Central memory CD4-positive, alpha-beta T cell (primary cell): ENCODE measurements at places on chromosomes 4 and X.

DNA sequence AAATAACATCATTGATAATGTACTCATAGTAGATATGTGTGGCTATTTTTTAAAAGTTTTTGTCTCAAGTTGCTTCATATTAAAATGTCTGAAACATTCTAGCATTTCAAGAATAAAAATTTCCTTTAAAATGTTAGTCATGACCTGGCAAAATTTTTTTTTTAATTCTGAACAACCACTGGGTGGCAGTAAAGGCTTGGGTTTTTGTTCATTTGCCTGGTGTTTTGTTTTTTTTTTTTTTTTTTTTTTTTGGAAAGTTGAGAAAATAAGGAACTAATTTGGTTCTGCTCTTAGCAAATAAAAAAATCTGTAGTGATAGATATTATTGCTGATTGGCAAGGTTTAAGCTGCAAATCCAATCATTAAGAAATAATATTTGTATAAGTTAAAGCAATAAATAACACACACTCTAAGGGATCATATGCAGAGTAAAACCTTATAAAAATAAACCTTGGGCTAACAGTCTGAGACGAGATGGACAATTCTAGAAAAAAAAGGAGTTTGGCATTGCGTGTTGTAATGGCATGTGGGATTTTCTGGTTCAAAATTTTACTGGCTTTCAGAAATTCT lies 81.4 kb downstream of the CEP44 start:
- DNase-seq, result peak; percentile 7

GRCh38 chrX:16711219-16711811 lies 1.2 kb downstream of the CTPS2 start:
- no peak for DNase-seq

DNA sequence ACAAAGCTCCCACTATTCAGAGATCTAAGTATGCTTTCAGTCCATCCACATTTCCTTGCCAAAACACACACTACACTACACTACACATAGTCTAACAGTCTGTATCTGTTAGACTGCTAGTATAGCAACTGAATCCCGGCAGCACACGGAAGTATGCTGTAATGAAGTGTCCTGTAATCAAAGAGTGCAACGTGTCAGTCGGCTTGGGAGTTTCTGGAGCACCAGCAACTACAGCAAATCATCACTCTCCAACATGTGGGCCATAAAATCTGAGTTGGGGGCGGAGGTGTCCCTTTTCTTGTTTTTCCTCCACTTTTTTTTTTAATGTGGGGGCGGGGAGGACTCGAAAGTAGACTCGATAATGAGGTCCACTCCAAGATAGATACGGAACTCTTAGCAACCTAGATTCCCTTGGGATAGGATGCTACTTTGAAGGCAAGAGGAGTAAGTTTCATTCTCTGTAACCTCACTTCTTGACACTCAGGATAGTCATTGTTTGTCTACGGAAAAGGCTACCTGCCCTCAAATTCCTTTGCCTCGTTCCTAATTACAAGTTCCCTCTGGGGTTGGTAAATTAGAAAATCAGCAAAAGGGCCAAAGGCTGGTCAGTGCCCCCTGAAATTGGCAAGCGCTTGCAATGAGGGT lies 722 bp downstream of the SLC10A7 start:
- peak; percentile 22 for DNase-seq

DNA sequence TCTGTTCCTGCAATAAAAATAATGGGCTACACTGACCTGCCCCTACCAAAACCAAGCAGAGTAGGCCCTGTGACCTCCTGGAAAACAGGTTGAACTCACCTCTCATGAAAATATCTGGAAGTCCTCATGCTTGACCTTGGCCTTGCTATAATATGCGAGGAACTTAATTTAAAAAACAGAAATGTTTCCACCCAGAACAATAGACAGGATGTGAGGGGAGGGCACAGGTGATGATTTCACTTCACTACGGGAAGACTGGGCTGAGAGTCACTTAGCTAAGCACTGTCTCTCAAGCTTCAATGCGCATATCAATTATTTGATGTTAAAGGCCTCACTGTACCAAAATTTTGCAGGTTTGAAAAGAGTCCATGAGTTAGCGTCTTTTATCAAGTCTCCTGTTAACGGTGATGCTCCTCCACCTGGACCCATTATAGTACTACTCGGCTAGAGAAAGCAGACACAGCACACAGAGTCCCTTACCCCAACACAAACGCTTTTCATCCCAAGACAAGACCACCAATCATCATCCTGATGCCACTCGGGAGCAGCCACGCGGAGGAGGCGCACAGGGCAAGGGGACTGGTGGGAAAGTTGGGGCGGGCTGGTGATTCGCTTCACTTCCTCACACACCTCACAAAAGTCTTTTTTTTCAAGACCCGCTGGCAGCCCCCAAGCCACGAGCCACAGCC lies 25.9 kb downstream of the ZNF721 start:
- DNase-seq, result no peak

DNA sequence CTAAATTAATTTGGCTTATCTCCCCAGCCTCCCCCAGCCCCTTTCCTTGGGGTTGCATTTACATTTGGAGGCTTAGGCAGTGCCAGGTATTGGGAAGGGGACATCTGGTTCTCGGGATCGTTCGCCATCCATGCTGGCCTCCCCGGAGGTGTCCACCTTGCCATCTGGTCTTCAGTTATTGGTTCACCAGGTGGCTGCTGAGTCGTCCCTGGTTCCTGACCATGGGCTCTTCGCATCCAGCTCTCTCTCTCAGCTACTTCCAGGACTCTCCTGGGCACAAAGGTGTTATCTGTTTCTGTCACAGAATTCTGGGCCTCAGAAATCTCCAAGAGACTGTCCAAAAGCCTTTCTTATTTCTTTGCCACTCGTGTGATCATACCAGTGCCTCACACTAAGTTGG lies 75.4 kb upstream of the SCOC start:
- no peak for DNase-seq

GRCh38 chr4:99825272-99825671 lies 8.6 kb downstream of the DAPP1 start:
- no peak for DNase-seq

- no peak for DNase-seq
These were observed 210.6 kb downstream of the LDB2 start for GRCh38 chr4:16687845-16688244.

- DNase-seq, result no peak
These were observed 122.3 kb upstream of the TMEM164 start for GRCh38 chrX:109880629-109881028.

DNA sequence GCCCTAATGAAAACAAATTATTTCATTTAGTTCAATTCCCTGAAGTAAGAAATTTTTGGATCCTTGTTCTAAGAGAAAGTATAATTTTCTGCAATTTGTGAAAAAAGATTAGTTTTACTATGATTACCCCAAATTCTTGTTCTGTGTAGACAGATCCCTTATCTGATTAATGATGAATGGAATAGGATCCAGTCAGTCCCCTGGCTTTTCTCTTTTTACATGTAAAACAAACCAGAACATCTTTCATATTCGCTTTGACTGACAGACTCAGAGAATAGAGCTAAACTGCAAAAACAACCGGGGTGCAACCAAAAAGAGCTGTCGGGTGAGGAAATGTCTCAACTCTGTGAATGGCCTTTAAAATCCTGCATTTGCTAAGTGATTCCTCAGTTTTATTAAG lies 93.4 kb upstream of the VEGFC start:
- DNase-seq, result no peak

DNA sequence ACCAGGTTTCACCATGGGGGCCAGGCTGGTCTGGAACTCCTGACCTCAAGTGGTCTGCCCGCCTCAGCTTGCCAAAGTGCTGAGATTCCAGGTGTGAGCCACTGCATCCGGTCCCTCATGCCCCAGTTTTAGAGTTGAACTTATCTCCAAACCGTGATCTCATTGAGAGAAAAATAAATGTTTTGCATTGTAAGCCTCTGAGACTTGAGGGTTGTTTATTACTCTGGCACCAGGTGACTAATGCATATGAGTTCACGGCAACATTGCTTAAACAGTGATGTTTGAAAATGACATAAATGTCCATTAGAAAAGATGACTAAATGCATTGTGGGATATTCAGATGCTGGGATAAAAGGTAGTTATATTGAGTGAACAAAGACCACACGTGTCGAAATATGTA lies 22.9 kb upstream of the FAT1 start:
- DNase-seq, result no peak

- DNase-seq, result no peak
These were observed 65.3 kb upstream of the MYOZ2 start for GRCh38 chr4:119070301-119070700.

DNA sequence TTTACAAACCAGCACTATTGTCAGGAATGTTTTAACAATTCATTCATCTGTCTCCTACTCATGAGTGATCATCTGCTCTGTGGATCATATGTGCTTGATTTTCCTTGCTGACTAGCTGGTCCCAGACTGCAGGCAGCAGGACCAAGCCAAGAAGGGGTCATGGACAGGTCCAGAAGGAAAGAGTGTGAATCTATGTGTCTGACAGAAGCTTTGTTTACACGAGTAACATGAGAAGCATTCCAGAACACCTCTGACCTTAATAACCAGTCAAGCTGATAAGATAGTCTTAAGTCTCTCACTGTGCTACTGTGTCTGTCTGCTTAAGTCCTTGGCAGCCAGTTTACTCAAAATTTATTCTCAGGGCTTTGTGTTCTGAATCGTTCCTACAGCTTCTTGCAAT lies 39.0 kb downstream of the GUCY1A1 start:
- no peak for DNase-seq

GRCh38 chr4:2763511-2763967 lies 7.4 kb upstream of the TNIP2 start:
- no peak for DNase-seq

GRCh38 chrX:63765712-63766111 lies 19.3 kb downstream of the ARHGEF9 start:
- DNase-seq, result no peak

GRCh38 chr4:162011089-162011488 lies 152.7 kb downstream of the FSTL5 start:
- no peak for DNase-seq

DNA sequence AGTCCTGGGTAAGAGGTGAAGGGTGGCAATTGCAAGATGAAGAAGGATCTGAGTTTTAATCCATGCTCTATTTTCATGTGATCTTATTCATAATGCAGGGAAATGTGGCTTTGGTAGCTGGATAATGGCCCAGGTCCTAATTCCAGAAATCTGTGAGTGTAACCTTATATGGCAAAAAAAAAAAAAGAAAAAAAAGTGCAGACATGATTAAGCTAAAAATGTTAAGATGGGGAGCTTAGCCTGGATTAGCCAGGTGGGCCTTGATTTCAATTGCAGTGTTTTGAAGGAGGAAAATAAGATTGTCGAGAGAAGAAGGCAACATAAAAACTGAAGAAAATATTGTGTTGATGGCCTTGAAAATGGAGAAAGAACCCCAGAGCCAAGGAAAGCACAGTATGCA lies 867.7 kb upstream of the HS3ST1 start:
- no peak for DNase-seq

- DNase-seq, result no peak
These were observed 28.7 kb upstream of the JAKMIP1 start for GRCh38 chr4:6229095-6229494.

DNA sequence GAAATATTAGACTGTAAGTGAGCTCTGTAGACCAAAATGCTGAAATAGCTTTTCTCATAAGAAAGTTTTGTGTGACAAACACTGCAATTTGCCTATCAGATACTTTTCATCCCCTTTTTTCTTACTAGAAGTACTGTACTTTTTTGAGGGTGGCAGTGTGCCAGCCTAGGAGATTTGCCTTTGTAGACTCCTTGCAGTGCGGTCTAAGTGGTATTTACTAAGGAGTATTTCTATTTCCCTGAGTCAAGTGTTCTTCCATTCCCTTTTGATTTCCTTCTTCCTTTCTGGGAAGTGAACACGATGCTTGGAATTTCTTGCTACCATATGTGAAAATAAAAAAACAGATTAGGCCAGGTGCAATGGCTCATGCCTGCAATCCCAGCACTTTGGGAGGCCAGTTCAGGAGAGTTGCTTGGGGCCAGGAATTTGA lies 34.6 kb downstream of the PDLIM5 start:
- DNase-seq, result no peak

- DNase-seq, result no peak
These were observed 818.1 kb downstream of the FSTL5 start for GRCh38 chr4:161345741-161346140.

DNA sequence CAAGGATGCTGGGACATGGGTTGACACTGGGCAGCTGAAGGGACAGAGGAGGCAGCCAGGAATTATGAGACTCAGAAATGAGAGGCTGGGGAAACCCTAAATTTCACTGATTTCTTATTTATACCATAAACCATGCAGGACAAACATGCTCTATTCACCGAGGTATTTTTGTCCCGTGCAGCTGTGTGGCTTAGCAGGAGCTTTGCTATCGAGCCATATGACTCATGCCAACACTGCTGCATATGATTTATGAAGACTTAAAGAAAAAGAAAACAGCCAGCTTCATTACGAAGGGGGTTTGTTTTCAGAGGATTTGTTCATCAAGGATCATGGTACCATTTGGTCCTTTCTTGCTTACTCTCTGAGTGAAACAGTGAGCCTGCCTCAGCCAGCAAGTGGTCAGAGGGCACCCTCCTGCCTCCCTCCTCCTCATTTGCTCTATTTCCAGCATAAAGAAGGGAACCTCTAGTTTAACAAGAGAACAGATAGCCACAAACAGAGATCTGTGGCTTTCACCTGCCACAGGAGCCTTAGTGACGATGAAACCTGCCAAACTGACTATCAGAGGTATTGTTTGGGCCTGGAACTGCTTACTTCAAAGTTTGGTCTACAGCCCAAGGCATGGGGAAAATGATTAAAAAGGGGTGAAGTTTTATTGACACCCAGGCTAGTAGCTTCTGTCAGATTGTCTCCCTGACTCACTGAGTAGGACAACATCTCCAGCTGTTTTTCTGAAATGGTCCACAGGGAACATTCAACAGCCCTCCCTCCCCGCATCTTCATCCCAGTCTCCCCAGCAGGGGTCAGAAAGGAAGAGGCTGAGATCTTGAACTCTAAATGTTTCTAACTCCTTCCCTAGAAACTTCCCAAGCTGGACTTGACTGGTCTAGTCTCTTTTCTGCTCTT lies 80.1 kb upstream of the MAML3 start:
- DNase-seq, result no peak

DNA sequence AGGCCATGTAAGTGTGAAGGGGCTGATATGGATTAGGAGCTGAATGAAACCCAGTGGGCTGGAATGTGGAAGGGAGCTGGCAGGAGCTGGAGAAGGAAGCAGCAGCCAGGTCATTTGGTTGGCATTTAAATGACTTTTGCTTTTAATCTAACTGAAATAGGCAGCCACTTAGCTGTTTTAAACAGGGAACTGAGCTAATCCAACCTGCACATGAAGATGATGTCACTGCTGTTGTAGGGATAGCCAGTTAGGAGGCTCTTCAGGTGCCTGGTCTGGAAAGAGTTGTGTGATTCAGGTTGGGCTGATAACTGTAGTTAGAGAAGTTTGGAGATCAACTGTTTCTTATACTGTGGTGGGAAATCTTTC lies 122.4 kb downstream of the PALLD start:
- no peak for DNase-seq
